NCI-H345 (cell line): ENCODE measurements at places on chromosomes 7 and 10.

- no peak for DNase-seq
These were observed 384.1 kb downstream of the GATA3 start for GRCh38 chr10:8438603-8439002.

GRCh38 chr10:77944519-77944918 is 18.0 kb upstream of the DLG5 start:
- no peak for DNase-seq

- no peak for DNase-seq
These were observed 43.2 kb upstream of the USP6NL start for GRCh38 chr10:11654659-11655058.

GRCh38 chr10:78164702-78165101 is 131.0 kb downstream of the RPS24 start:
- DNase-seq: no peak

- no peak for DNase-seq
These were observed 384.1 kb upstream of the COBL start for GRCh38 chr7:51700593-51701215.

DNA sequence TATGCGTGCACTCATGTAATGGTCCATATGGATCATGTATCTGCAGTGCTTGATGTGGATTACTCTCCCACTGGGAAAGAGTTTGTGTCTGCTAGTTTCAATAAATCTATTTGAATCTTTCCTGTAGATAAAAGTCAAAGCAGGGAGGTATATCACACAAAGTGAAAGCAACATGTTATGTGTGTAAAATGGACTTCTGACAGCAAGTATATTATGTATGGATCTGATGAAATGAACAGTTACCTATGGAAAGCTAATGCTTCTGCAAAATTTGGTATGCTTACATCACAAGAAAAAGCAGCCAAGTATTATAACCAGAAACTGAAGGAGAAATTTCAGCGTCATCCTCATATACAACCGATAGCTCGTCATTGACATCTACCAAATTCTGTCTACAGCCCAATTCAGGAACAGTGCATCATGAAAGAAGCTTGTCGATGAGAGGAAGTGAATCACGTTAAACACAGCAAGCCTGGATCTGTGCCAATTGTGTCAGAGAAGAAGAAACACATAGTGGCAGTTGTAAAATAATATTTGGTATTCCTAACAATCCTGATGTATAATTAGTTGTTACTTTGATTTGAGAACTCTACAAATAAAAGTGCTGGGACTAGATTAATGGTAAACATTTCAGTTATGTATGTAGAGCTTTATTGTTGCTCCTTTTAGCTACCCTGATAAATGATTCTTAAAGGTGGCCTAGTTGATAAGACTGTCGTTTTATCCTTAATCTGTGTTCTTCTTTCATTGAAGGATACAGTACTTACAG is 14.2 kb upstream of the SYPL1 start:
- DNase-seq: peak; percentile 47

- DNase-seq: no peak
These were observed 65.3 kb downstream of the CUZD1 start for GRCh38 chr10:122780391-122780790.

DNA sequence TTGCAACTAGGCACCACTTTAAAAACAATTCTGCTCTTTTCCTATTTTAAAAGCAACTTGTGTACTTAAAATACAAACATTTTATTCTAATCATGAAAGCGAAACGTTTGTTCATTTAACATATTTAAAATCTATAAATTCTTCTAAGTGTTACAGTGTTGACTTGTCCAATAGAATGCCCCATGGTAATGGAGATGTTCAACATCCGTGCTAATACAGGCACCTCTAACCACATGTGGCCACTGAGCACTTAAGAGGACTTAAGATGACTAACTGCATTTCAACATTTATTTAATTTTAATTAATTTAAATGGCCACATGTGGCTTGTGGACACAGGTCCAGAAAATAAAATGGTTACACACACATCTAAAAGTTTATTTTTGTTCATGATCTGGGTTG is 115.1 kb downstream of the TPK1 start:
- no peak for DNase-seq

GRCh38 chr7:124781418-124781817 is 15.8 kb upstream of the GPR37 start:
- DNase-seq: no peak

DNA sequence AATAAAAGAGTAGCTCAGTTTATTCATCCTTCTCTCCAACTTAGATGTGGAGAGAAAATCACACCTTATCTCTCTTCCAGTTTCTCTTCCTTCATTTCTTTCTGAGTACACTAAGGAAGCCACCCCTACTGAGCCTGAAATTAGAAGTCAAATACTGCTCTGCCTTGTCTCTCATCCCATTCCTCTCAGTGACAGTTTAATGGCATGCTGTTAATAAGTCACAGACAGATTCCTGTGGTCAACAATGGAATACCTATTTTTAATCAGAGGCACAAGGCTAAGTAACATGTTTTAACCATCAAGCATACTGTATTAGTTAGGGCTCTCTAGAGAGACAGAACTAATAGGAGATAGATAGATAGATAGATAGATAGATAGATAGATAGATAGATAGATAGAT is 253.2 kb downstream of the HTR7 start:
- DNase-seq: no peak

DNA sequence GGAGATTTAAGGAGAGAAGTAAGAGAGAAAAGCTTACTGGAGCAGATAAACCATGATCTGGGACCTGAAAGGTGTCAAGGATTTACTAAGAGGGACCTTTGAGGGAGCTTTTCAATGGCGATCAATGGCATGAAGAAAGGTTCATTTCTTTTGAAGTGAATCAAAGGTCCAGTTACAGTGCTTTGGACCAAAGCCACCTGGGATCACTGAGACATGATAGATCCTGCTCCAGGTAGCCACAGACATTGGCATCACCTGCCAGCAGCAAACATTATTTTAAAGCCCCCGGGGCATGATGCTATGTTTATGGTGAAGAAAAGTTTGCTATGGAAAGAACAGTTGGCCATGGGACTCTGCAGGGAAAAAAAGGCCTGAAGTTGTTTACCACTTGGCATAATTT is 109.4 kb downstream of the SLC25A13 start:
- DNase-seq: peak; percentile 26

GRCh38 chr10:70863470-70864160 is 24.8 kb downstream of the PCBD1 start:
- DNase-seq: no peak

DNA sequence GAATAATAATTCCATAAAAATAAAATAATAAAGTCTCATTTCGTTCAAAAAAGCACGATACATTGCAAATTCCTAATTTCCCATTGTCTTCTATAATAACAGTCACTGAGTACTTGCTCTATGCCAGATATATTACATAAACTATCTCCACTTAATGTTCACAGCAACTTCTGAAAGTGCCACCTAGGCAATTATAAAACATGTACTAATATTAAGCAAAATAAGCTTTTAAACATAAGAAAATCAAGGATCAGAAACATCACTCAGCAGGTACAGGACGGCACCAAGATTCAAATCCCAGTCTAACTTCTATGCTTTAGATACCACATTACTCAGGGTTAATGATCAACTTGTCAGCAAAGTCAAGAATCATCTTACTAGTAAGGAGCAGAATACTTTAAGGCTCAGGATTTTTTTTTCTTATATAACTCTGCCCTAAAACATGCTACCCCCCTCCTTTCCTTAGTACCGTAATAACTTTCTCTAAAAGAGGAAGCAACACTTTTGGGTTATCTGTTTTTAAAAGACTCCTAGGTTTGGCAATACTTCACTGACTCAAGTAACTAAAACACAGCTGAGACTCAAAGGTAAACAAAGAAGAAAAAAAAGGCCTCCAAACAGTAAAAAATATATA is 51.3 kb downstream of the USP6NL start:
- no peak for DNase-seq

DNA sequence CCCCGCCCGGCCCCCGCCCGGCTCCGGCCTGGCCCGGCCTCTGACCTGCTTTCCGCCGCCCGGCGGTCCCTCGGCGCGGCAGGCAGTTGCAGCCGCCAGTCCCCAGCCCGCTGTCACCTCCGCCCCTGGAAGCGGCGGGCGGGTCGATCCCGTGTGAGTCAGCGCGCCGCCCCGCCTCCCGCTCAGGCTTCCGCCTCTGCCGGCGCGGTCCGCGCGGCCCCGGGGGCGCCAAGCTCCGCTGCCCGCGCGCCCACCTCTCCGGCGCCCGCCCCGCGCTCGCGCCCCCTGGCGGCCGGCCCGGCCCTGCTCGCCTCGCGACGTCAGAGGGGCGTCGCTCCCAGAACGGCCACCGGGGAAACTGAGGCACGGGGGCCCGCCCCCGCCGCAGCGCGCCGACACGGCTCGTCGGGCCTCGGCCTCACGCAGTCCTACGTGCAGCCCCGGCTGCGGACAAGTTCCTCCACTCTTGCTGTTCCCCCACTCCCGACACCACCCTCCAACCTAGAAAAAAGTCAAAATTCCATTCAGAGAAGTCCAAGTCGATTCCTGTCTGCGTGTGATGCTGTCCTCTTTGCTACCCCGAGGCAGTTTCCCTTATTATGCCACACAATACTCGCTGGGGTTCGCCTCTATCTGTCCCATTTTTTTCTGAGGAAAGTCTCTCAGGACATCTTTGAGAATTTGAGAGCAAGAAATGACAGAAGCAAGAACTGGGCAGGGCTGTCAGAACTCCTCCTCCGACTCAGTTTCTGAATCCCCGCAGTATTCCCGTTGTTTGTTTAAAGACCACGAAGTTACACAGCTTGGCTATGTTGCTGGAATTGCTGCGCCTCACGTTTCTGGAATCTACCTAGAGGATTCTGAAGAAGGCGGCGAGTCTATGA is at the start of gene DNMBP:
Gene DNMBP (minus strand): TSS at position 155 of the 884 bp plus-strand sequence. CDS start 37,823 bp downstream, outside the sequence.
- peak; percentile 80 for DNase-seq

GRCh38 chr10:119149729-119150128 is 15.8 kb downstream of the SFXN4 start:
- no peak for DNase-seq

DNA sequence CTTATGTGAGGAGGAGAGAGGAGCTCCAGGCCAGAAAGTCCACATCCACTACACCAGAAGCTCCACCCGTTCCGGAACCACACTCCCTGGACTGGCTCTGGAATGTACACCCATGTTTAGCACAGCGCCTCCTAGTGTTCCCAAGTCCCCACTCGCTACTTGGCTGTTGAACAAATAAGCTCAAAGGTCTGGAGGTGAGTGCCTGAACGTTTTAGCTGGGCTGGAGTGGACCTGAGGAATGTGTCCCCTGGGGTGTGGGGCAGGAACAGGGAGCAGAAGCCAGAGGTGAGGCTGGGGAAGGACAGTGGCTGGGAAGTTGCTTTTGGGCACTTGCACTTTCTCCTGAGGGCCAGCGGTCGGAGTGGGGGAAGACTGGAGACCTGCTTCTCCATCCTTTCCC is 164.1 kb upstream of the CDCA7L start:
- peak; percentile 7 for DNase-seq

GRCh38 chr7:76356823-76357222 is 2.0 kb downstream of the YWHAG start:
- peak; percentile 17 for DNase-seq

DNA sequence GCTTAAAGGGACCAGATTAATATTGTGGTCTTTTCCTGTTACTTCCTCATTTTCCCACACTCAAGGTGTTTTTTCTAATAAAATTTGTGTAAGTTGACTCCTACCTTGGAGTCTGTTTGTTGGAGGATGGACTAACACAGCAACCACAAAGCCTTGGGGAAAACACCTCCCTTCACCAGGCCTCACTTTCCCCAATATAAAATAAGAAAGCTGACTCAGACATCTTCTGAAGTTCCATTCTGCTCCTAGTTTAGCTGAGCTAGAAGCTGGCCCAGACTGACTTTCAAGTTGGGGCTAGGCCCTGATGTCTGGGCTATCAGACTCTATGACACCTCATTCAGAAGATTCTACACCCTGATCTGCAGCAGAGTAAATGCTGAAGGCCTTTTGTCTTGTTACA is 73.0 kb upstream of the ADRB1 start:
- no peak for DNase-seq

DNA sequence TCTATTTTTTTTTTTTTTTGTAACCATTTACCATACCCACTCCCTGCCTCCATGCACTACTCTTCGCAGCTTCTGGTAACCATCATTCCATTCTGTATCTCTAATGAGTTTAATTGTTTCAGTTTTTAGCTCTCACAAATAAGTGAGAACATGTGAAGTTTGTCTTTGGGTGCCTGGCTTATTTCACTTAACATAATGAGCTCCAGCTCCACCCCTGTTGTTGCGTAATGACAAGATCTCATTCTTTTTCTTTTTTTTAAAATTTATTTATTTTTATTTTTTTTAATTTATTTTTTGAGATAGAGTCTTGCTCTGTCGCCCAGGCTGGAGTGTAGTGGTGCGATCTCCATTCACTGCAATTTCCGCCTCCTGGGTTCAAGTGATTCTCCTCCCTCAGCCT is 142.3 kb upstream of the PCLO start:
- DNase-seq: no peak

DNA sequence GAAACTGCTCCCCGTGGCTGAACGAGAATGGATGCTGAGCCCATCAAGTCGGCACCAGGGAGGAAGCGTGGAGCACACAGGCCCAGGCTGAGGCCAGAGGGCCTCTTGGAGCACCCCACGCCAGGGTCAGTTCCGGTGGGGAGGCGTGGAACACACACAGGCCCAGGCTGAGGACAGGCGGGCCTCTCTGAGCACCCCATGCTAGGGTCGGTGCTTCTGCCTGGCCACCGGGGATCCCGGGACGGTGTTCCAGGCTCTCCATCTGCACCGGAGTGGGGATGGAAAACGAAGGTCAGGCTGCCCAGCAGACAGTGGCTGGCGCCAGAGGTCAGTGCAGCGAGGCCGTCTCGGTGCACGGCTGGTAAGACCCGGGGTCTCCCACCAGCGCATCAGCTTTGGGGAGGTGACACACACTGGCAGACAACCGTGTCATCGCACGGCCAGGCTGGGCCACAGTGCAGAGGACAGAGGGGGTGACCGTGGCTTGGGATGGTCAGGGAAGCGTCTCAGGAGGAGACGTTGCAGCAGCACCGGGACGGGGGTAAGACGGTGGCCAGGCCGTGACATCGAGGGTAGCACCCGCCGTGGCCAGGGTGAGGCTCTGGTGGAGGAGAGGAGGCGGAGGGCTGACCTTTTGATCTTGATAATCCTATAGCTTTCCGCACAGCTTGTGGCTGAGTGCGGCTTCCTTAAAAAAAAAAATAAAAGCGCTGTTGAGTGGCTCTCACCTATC is 203.9 kb downstream of the ELFN1 start:
- no peak for DNase-seq

DNA sequence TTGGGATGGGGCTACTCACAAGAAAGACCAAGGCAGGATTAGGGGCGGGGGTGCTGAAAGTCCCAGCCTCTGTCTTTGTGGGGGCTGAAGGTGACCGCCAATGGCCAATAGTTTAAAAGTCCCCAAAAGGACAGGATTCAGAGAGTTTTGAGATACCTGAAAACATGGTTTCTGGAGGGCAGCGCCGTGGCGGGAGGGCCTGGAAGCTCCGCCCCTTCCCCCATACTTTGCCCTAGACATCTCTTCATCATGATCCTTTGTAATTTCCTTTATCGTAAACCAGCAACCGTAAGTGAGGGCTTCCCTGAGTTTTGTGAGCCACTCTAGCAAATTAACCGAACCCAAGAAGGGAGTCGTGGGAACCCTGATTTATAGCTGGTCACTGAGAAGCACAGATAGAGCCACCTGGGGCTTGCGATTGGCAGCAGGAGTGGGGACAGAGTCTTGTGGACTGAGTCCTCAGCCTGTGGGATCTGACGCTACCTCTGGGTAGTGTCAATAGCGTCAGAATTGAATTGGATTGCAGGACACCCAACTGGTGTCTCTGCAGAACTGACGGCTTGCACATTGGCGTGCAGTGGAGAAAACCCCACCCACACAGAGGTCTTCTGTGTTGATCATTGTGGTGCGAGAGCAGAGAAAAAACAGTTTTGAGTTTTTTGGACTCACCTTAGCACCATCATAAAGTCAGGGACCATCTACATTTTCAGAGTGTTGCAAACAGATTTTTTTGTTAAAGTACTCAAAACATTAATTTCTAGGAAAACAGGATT is 169.3 kb downstream of the USP6NL start:
- DNase-seq: no peak

- DNase-seq: no peak
These were observed 42.3 kb upstream of the SORCS1 start for GRCh38 chr10:107206833-107207232.
